Stimulated activated CD4-positive, alpha-beta T cell treated with anti-CD3 and anti-CD28 coated beads, Interleukin-1b, Interleukin-23, amount 100 ng/mL, for 1 hour (primary cell): ENCODE measurements at places on chromosomes 12 and 14.

GRCh38 chr12:11693601-11694000 is 44.1 kb downstream of the ETV6 start:
- DNase-seq: no peak

GRCh38 chr12:28242496-28243309 is 52.4 kb downstream of the CCDC91 start:
- DNase-seq: no peak

DNA sequence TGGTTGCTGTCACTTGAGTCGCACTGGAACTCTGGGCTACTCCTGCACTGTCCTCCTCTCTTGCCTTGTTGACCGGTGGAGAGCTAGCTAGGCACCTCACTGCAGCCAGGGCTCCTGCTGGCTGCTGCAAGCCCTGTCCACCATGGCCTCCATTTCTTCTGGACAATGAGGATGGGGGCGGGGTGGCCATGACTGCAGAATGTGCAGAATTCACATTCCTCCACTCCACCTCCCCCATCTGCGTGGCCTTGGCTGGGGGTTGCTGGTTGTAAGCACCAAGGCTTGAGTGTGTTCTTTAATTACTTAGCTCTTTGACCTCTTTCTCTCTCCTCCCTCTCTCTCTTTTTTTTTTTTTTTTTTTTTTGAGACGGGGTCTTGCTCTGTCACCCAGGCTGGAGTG is 248.5 kb downstream of the PCNX1 start:
- no peak for DNase-seq

DNA sequence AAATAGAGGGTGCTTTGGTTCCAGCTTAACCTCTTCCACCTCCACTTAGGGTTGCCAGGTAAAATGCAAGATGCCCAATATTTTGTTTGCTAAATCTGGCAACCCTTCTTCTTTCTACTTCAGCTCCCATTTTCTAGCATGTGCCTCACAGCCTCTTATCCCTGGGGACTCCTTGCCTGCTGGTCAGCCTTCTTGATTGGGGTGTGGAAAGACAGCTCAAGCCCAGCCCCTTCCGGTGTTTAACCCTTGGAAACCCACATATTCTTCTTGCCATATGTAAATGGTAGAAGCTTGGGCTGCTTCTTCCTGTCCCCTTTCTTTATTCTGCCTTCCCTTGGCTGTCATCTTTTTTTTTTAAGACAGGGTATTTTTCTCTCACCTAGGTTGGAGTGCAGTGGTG is 5.7 kb downstream of the SPIC start:
- no peak for DNase-seq

- DNase-seq: no peak
Observed at GRCh38 chr14:51780741-51781140, 79.7 kb upstream of the GNG2 start.

GRCh38 chr14:67420102-67420739 is 8.3 kb upstream of the PLEK2 start:
- no peak for DNase-seq

DNA sequence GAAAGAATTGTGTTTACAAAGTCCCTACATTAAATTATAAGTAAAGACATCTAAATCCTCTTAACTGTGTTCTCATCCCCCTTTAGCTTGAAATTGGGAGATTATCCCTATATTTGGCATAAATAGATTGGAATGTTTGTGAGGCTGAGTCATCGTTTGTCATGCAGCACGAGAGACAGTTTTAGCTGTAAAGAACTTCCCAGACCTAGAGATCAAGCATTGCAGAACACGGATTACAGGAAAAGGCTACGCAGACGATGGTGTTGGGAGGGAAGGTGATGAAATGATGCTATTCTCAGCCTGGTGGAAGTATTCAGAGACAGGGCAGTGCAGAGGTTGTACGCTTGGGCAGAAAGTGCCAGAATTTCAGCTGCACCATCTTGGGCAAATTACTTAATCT is 93.8 kb downstream of the PTPRB start:
- DNase-seq: no peak
